ENCODE measurements at places on chromosomes 3 and 15.

GRCh38 chr15:27330326-27330725 lies 359.3 kb downstream of the GABRG3 start:
- no peak for DNase-seq

- peak; percentile 33 for DNase-seq
Measured at GRCh38 chr3:84978843-84979242, 20.1 kb downstream of the CADM2 start.

DNA sequence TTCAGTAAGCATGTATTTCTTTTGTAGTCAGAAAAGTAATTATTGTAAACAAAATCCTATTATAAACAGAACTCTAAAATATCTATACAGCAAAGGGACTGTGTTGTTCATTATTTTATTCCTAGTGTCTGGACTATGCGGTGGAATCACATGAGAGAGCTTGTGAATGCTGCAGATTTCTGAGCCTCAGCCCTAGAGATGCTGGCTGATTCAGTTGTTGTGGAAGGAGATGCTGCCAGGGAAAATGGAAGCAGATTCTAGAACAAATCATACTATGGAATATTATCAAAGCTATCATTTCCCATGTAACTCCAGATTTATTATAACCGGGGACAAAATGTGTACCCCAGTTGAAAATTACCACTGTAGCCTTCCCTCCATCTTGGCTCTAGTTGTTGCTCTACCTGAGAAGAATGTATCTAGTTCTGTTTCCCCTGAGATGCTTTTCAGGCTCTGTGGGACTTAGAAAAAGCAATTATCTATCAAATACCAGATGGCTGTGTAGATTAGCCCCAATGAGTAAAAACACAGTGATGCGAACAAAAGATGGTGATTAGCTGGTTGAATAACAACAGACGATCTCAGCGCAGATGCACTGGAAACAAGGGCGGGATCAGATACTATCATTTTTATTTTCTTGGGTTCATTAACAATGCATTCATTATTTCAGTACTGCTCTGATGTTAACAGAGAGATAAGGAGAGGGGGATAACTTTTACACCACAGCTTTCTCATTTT lies 131.3 kb downstream of the TMEM108 start:
- peak; percentile 70 for DNase-seq

GRCh38 chr15:69988541-69989225 lies 109.0 kb downstream of the TLE3 start:
- no peak for DNase-seq

- DNase-seq: no peak
Measured at GRCh38 chr15:80233581-80233980, 18.4 kb downstream of the CTXND1 start.

- DNase-seq: no peak
Measured at GRCh38 chr3:184399410-184399809, 19.6 kb downstream of the CHRD start.

- DNase-seq: no peak
Measured at GRCh38 chr3:12339701-12340480, 51.0 kb downstream of the PPARG start.

GRCh38 chr15:96360581-96361308 lies 30.2 kb downstream of the NR2F2 start:
- peak; percentile 48 for DNase-seq

DNA sequence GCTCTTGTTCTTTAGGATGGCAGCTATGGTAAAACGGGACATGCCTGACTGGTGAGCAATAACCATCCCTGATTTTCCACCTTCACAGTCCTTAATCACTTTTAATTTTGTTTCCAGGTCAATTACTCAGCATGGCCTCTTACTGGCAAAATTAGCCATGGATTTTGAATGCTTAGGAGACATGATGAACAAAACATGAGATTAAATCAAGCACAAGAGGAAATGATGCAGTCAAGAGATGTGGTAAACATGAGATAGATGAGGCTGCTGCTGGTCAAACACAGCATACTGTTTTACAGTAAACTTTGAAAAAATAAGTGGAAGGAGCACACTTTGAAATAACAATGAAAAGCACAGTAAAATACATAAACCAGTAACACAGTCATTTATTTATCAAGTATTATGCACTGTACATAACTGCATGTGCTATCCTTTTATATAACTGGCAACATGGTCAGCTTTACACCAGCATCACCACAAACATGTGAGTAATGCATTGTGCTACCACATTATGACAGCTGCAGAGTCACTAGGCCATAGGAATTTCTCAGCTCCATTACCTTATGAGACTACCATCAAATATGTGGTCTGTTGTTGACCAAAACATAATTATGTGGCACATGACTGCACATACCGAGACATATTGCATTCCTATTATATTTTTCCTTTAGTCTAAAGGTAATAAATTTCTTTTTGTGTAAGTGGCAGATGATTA lies 30.1 kb upstream of the ZNF502 start:
- no peak for DNase-seq

GRCh38 chr3:186280737-186281136 lies 81.3 kb downstream of the DGKG start:
- no peak for DNase-seq

GRCh38 chr3:169556909-169557308 lies 106.6 kb downstream of the MECOM start:
- no peak for DNase-seq

DNA sequence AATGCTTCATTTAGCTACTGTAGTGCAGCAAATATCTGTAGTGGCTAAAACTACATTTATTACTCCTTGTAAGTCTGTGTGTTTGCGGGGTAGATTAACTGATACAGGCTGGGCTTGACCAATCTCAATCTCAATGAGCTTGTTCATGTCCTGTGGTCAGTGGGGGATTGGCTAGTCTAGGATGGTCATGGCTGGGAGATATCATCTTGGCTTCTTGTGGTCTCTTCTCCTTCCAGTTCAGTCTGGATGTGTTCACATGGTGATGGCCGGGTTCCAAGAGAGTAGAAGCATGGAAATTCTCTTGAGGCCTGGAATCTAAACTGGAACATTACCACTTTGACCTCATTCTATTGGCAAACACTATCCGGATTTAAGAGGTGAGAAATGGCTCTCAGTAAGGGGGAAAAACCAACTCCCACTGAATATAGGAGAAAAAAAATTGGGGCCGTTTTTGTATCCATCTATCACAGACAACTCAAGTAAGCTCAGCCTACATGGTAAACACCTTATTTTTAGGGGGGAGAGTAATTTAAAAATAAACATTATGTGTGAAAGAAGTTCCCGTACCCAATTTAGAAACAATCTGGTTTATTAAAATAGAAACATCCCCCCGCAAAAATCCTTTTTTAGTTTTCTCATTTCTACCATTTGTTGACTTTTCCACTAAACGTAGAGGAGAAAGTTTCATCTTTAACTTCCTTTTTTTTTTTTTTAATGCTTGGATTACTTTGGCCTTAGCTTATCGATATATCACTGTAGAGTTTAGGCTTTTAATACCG lies 284.9 kb upstream of the TBC1D5 start:
- no peak for DNase-seq

GRCh38 chr15:64044300-64045100 lies 1.8 kb downstream of the DAPK2 start:
- DNase-seq: no peak

- DNase-seq: no peak
Measured at GRCh38 chr15:56537881-56538280, 72.9 kb upstream of the MNS1 start.

GRCh38 chr3:58093574-58094195 lies 85.5 kb downstream of the FLNB start:
- no peak for DNase-seq

GRCh38 chr3:148235566-148235965 lies 462.1 kb upstream of the AGTR1 start:
- DNase-seq: no peak

DNA sequence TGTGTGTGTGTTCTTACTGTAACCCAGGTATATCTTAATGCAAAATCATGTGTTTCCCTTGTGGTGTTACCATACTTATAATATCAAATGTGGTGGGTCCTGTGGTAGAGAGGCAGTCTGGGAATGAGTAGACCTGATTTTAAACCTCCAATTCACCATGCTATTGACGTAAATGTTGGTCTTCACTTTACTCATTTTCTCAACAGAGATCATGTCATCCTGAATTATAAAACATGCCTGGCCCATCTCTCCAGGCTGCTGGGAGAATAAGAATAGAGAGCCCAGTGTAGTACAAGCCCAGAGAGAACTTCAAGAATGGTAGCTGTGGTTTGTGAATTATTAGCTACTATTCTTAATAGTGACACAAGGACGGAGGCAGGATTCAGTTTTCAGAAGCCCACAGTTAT lies 88.1 kb downstream of the MBNL1 start:
- no peak for DNase-seq

DNA sequence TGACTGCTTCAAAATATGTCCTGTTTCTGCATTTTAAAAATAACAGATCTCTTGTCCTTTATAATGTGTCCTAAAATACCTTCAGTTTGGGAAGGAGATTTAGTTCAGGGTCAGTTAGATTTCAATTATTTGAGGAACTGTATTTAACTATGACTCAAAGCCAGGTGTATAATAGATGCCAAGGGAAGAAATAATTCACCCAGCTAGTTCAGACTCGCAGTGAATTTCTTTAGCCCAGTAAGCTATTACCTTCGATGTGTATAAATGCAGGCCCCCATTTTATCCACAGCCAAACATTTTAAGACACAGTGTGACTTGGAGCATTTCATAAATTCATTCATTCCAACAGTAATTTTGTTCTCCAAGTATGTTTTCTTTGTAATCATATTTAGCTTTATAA lies 458.0 kb downstream of the ZNF385D start:
- no peak for DNase-seq

GRCh38 chr3:175486255-175486654 lies 627.1 kb downstream of the NAALADL2 start:
- no peak for DNase-seq

- no peak for DNase-seq
Measured at GRCh38 chr3:171971919-171972514, 67.4 kb upstream of the FNDC3B start.

DNA sequence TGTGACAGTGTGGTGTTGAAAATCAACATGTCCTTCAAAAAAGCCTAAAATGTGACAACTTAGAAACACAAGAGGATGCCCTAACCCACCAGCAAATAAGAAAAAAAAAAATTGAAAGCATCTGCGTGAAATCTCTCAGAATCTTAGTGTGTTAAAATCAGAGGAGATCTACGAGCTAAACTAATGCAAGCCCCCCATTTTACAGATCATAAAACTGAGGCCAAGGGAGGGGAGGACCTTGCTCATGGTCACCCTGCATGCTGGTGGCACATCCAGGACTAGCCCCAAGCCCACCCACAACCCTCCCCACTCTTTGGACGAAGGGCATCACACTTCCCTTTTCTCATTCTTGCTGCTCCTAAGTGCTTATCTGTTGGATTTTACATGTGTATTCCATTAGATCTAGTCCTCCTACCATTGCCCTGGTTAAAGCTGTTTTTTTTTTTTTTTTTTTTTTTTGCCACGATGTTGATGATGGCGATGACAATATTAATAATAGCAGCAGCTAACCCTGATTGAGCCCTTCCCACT lies 29.1 kb upstream of the NOX5 start:
- no peak for DNase-seq

GRCh38 chr3:169332310-169332709 lies 331.2 kb downstream of the MECOM start:
- DNase-seq: no peak

- no peak for DNase-seq
Measured at GRCh38 chr3:66904336-66904735, 93.8 kb upstream of the KBTBD8 start.

GRCh38 chr3:52317208-52318000 lies 1.3 kb downstream of the DNAH1 start:
- peak; percentile 87 for DNase-seq

DNA sequence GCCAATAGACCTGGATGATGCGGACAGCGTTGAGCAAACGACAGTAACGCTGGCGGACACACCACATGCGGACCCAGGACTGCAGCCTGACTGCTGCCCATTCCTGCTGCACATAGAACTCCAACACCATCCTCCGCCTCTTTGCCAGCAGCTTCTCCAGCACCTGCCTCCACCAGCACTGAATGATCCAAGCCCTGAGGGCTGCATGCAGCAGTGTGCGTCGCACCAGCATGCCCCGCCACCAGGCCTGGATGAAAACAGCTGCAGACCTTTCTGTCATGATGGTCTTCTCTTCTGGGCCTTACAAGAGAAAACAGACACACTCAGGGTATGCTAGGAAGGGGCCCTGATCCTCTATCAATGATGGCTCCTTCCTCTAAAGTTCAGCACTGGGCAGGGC lies 1.5 kb downstream of the IQCF5 start:
- no peak for DNase-seq

GRCh38 chr3:113117511-113118234 lies 93.7 kb upstream of the BOC start:
- DNase-seq: no peak

GRCh38 chr3:54527953-54528352 lies 399.9 kb downstream of the LRTM1 start:
- DNase-seq: no peak

DNA sequence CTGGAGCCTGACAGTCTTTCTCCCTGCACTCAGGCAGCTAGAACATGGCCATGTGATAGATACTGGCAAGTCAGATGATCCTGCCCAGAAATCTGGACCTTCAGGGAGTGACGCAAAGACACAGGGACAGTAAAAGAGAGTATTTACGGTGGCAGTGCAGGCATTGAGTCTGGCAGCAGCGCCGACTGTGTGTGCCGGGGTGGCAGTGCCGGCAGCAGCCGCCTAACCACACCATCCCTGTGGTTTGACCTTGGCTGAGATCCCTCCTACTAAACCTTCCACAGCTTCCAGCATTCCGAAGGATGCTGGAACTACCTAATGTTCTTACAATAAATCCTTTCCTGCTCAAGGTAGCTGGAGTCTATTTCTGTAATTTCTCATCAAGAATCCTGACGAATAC lies 4.6 kb upstream of the TSPAN3 start:
- no peak for DNase-seq
